Right renal cortex interstitium (tissue), 3 donors: ENCODE measurements at places on chromosomes 2 and 18. TPM values are rescaled to one million over a fixed set of nuclear protein-coding genes. Genes with fewer than 3 reads are reported as not detected.
A peak's percentile ranks its signal among the peaks of the same experiment; 100 is the strongest.

DNA sequence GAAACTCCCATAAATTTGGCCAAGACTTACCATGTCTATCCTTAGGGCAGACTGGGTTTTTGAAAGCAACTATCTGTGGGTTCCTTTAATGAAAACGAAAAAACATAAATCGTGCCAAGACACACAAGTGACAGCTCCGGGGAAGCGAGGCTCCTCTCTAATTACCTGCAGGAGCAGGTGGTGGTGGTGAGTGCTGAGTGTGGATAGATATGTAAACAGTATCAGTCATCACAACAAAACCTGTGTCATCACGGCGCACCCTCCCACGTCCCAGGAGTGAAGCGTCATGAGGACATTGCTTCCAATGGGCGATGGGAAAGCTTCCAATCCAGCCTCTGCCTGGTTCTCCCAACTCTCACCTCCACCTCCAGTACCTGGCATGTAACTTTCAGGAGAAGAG is 31.3 kb downstream of the ACKR3 start:
- DNase-seq = no peak

DNA sequence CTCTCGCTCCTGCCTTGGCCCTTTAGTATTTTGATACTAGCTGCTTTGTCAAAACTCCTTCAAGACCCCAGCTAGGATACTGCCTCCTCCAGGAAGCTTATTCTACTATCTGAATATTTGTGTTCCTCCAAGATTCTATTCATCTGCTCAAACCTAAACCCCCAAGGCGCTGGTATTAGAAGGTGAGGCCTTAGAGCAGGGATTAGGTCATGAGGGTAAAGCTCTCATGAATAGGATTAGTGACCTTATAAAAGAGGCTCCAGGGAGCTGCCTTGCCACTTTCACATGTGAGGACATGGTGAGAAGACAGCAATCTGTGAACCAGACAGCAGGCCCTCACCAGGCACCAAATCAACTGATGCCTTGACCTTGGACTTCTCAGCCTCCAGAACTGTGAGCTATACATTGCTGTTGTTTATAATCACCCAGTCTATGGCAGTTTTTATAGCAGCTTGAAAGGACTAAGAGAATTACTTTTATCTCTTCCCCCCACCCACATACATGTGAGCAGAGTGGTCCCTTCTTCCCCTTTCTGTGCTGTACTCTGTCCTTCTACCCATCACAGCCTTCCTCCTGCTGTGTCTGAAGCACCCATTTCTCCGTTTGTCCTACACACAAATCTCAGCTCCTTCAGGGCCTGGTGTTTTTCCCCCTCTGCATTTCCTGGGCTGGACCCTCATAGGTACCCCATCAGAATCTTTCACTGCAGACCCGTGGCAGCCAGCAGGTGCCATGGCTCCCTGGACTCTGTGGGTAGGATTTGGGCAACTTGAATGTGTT is 54.5 kb downstream of the HS1BP3 start:
- DNase-seq = no peak

DNA sequence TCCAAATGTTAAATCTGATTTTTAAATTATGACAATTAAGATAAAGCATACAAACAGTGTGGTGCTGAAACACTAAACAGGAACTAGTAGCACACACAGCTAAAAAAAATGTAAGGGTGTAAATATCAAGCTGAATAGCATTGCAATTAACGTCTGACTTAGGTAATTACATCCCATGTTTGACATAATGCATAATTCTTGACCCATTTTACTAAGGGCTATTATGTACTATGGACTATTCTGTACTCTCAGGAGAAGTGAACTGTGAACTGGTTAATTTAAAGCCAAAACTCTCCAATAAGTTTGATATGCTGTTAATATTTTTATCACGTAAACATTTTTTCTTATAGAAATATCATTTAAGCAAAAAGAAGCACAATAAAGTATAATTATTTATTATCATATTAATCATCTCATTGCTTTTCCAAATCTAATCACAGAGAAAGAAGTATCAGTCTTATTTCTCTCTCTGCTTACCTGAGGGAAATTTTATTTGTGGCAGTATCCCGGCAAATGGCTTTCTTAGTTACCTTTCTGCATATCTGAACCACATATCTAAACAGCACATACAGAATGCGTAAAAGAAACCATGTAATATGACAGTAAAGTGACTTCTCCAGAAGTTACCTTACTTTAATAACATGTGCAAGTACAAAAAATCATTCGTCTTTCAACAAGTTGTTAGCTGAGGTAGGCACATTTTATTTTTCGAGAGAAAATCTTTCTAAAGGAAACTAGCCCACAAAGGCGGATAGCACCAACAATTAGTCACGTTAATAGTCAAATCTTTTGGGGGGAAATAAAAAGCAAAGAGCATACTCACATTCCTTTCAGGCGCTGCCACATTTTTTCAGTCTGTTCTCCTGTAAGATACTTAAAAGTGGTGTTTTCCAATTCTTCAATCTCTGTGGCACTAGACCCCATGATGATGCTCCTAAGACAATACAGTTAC is 94.9 kb upstream of the PDE1A start:
- no peak for DNase-seq

GRCh38 chr18:63237881-63238692 is 81.5 kb downstream of the BCL2 start:
- peak; percentile 66 for DNase-seq

- DNase-seq = no peak
These were observed 8.8 kb upstream of the POMC start for GRCh38 chr2:25177211-25177611.

GRCh38 chr2:4151521-4151920 is 448.1 kb downstream of the DCDC2C start:
- DNase-seq = no peak

- DNase-seq = no peak
These were observed 292.5 kb downstream of the ALK start for GRCh38 chr2:29628862-29629261.

GRCh38 chr2:85248773-85249509 is 78.8 kb downstream of the TGOLN2 start:
- DNase-seq = no peak

DNA sequence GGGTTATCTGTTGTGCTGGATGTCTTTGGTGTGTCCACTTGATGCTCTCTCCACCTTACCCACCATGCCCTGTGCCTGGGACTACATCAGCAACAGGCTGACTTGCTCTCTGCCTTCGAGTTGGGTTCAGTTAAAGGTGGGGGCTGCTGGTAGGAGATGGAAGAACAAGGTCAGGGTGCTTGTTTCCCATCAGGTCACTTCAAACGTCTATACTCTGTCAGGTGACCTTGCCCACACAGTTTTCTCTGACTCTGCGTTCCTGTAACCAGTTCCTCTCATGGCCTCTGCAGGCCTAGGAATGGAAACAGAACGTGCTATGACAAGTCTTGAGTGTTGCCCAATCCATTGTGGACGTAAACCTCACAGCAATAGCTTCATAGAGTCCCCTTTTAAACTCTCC is 38.4 kb upstream of the PAPOLG start:
- no peak for DNase-seq

DNA sequence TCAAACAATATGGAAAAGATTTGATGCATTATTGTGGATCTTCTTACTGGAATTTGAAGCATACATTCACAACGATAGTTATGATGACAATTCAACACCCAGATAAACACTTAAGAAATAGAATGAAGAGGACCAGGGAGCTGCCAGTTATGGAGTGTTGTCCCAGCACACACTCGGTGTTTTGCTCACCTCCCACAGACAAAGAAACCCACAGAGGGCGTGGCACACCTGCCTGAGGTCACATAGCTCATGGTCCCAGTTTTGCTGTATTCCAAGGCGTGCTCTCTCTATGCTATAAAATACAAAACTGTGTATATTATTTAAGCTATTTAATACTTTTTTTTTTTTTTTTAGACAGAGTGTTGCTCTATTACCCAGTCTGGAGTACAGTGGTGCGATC is 31.1 kb downstream of the EFR3B start:
- no peak for DNase-seq

DNA sequence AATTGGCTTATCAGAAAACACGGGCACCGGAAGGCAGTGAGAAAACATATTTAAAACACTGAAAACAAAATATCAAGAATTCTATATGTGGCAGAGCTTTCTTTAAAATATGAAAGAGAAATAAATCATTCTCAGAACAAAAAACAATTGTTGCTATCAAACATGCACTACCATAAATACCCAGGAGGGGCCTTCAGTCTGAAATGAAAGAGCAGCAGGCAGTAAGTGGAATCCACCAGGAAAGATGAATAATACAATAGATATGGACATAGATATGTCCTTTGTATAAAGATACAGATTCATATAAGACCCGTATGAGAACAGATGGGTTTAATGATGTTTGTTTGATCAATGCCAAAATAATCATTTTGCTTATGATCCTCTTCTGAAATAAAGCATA is 142.0 kb downstream of the TMEM18 start:
- DNase-seq = no peak

Gene CHRND
- 0.59 TPM for polyA plus RNA-seq

Gene KIF1A
- 9.5 TPM for polyA plus RNA-seq

Gene RAX
- polyA plus RNA-seq = not detected

Gene STON1
- polyA plus RNA-seq = 35.8 TPM

Gene SLC9A4
- polyA plus RNA-seq = 8.5 TPM

Gene ZEB2
- polyA plus RNA-seq = 136 TPM
